ENCODE measurements at places on chromosomes 6 and 20.

- DNase-seq = no peak
Measured at GRCh38 chr6:29147074-29147473, 23.6 kb upstream of the OR2J2 start.

- DNase-seq = peak; percentile 78
Measured at GRCh38 chr6:149963462-149964307, at the start of gene ULBP1. Gene ULBP1 (plus strand): TSS chr6:149963943. CDS start chr6:149964050, 107 bp downstream.

DNA sequence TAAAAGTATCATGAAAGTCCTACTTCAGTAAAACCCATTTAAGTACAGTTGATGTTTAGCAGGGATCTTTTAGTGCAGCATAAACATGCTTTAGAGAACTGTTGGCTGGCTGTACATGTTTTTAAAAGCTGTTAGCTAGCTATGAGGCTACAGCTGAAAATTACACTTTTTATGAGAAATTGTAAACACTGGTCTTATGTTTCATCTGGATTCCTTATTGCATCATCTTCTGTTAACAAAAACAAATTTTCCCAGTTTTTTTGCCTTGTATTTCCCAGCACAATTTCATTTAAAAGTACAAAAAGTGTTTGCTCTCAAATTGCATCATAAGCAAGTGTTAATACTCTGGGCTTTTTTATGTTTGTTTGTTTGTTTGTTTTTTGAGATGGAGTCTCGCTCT is 18.3 kb upstream of the HLA-E start:
- no peak for DNase-seq

DNA sequence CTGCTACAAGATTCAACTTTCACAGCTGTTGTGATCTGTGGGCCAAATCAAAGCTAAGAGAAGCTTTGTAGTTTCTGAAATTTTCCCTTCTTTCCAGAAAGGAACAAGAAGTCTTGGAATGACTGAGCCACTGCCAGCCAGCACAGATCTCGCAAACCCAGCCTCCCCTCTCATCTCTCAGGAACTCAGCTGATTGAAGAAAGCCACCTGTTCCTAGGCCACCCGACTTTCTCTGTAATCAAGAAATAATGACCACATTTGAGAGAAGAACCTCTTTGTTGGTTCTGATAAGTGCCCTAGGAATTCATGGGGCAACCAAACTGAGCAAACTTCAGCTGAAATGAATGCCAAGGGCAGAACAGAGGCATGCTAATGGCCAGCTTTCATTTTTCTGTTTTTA is 61.7 kb downstream of the HDGFL1 start:
- DNase-seq = no peak

DNA sequence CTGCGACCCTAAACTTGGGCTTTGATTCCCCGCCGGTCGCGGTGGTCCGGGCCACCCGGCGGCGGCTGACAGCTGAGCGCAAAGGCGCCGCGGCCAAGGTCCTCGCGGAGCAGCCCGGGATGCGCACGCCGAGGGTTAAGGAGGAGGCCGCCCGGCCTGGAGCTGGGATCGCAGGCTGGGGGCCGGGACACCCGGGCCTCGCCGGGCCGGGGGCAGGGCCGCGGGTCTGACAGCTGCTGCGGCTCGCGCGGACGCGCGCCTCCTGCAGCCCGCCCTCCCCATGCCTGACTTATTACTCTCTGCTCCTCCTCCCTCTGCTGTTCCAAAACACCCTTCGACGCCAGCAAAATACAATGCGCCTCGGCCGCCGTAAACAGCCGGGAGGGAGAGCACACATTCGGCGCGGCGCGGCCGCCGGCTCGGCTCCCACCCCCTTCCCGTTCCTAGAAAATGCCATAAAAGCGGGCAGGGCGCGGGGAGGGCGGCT is 746 bp downstream of the BACH2 start:
- DNase-seq = peak; percentile 71

- DNase-seq = no peak
Measured at GRCh38 chr6:74249658-74250057, 553.7 kb downstream of the CD109 start.

- no peak for DNase-seq
Measured at GRCh38 chr20:62481425-62482145, 5.8 kb upstream of the GATA5 start.

GRCh38 chr6:3835785-3836184 is 13.4 kb upstream of the FAM50B start:
- DNase-seq = no peak

DNA sequence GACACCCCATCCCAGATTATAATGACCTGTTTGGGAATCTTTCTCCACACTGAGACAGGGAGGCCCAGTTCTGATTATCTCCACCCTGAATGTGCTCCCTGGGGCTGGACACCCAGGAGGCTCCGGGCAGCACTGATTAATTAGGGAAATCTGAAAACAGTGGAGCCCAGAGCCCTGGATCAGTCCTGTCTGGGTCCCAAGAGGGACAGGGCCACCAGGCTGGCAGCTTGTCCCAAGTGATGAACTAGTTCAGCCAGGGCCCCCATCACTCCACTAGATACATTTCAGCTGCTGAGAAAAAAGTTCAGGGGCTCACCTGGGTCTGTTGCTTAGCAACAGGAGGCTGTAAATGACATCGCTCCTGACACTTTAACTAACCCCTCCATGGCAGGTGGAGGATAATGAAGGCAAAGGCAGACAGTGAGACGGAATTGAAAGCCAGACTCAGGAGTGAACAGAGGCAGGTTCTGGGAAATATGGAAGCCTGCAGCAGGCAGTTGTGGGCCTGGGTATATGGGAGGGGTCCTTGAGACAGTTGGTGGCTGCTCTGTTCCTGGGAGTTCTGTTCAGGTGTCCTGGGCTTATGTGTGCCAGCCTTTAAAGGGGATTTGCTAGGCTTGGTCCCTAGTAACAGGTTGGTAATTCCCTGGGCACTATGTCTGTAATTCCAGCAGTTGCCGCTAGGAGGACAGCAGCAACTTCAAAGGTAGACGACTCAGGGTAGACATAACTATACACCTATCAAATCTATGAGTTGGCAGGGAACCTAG is 78.3 kb upstream of the CTNNBL1 start:
- DNase-seq = peak; percentile 4

GRCh38 chr6:111958534-111958933 is 85.3 kb upstream of the FYN start:
- no peak for DNase-seq

- DNase-seq = no peak
Measured at GRCh38 chr20:58569241-58570125, 54.3 kb upstream of the APCDD1L start.

GRCh38 chr20:25013478-25014380 is 21.2 kb upstream of the APMAP start:
- DNase-seq = no peak

- no peak for DNase-seq
Measured at GRCh38 chr6:129994410-129994809, 24.0 kb upstream of the L3MBTL3 start.

DNA sequence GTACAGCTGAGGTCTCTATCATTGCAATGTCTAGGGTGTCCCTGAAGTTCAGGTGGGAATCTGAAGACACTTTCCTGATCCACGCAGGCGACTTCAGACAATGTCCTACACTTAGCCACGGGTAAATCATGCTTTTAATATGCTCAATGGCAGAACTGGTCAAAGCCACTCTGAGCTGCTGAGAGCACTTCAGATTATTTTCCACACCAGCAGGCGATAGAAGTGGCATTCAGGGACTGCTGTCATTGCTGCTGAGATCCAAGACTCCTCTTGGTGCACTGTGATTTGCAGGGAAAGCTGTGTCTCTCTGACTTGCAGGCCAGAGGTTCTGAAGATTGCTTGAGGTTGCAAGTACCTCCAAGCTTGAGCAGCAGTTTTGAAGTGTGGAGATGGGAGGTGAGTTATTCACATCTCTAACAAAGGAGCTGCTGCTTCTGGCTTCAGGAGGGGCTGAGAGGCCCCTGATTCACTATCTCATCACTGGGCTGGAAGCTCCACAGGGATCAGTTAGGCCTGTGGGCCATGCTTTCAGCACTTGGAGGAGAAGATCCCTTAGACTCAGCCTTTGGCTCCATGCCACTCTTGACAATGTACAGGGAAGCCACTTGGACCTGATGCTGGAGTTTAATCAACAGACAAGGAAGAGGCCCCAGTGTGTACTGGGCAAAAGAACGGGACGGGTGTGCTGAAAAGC is 2.9 kb upstream of the SSTR4 start:
- DNase-seq = no peak

Measured in CD4-positive, alpha-beta T cell treated with Interferon gamma for 1 hour (primary cell).